ENCODE measurements at places on chromosomes 3 and 15. TPM values are rescaled to one million over a fixed set of nuclear protein-coding genes. Genes with fewer than 3 reads are reported as not detected.
A peak's percentile ranks its signal among the peaks of the same experiment; 100 is the strongest.

DNA sequence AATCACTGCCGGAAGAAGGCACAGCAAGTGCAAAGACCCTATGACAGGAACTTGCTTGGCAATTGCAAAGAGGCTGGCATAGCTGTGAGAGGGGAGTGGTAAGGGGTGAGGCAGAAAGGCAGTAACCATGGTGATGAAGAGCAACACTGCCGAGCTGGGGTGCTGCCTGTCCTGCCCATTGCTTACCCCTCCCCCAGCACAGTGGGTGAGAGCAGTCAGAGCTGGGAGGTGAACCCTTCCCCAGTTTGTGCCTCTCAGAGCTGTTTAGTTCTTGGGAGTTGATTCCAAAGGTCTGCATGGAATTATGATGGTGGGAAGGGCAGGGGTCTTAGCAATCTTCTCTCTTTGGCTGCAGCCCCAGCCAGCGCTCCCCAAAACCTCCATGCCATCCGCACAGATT lies 8.8 kb downstream of the TYRO3 start:
- DNase-seq: no peak

DNA sequence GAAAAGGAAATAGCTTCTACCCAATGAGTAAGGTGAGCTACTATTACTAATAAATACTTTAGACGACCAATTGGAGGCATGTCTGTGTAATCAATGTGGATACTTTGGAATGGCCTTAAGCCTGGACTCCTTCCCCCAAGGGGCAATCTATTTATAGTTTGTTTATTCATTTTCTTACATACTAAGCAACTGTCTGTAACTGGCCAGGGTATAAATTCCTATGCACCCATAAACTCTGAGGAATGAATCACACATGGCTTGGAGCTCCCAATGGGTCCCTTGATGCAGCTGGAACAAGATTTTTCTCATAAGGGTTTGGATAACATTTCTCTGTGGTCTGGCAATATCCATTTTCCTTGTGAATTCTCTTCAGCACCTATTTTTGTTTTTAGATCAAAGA lies 506.8 kb downstream of the EDEM1 start:
- no peak for DNase-seq

- DNase-seq: peak; percentile 52
Observed at GRCh38 chr3:110697961-110698360, 373.7 kb upstream of the NECTIN3 start.

DNA sequence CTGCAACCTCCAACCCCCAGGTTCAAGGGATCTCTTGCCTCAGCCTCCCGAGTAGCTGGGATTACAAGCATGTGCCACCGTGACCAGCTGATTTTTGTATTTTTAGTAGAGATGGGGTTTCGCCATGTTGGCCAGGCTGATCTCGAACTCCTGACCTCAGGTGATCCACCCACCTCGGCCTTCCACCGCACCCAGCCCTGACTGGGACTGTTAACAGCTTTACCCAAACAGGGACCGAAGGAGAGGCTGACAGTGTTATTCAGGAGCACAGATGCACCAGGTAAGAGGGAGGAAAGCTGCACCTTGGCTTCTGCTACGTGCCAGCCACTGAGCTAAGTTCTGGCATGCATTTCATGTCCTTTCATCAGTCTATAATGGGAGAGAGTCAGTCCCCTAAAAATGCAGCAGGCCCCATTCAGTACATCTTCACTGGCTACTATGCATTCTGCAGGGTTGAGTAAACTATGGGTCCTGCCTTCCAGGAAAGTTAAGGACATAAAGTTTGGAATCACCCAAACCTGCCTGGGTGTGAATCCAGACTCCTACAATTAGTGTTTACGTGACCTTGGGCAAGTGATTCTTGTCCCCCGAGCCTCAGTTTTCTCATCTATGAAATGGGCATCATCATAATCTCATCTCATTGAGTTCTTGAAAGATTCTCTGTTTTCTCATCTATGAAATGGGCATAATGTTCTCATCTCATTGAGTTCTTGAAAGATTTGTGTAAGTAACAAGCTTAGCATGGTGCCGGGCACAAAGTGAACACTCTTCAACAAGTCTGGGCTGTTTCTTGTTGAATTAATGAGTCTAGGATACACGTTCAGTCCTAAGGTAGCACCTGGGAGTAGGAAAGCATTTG lies 82.2 kb downstream of the CPN2 start:
- no peak for DNase-seq

GOLGA6L7 gene
- total RNA-seq: not detected

CHRM5 gene
- total RNA-seq: not detected
